ENCODE measurements at places on chromosomes 6 and 20. TPM values are rescaled to one million over a fixed set of nuclear protein-coding genes. Genes with fewer than 3 reads are reported as not detected.

- no peak for DNase-seq
These were observed 215.7 kb downstream of the SLC35F1 start for GRCh38 chr6:118122801-118123200.

DNA sequence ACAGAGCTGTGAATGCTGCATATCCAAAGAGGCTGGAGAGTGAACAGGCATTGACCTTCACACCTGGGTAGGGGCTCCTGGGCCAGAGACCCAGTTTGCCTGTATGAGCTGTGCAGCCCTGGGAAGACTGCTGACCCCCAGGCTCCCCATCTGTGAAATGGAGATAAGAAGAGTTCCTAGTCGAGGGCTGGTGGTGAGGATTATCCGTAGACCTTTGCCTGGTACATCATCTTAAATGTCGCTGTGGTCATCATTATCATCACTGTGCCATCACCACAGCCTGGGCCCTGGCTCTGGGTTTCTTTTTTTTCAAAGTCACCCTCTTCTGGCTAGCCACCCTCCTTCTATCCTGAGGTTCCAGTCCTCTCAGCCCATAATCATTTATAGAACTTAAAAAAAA lies 12.0 kb downstream of the AGPAT4 start:
- DNase-seq: no peak

- no peak for DNase-seq
These were observed 231.2 kb upstream of the ARID1B start for GRCh38 chr6:156545931-156546330.

GRCh38 chr6:13307508-13307995 lies 20.8 kb downstream of the TBC1D7 start:
- peak; percentile 20 for DNase-seq

- DNase-seq: peak; percentile 47
These were observed 15.1 kb upstream of the EDN1 start for GRCh38 chr6:12275107-12275506.

DNA sequence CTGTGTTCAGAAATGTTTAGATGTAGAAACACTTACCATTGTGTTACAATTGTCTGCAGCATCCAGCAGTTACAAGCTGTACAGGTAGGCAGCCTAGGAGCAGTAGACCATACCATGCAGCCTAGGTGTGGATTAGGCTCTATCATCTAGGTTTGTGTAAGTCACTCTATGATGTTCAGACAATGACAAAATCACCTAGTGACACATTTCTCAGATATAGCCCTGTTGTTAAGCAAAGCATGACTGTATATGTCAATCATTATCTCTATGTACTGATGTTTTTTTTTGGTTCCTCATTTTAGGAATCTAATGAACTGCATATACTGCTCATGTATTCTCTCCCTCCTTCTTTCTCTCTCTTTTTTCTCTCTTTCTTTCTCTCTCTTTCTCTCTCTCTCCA lies 22.2 kb downstream of the CST8 start:
- no peak for DNase-seq

- no peak for DNase-seq
These were observed 69.4 kb upstream of the RNF24 start for GRCh38 chr20:4084721-4085120.

DNA sequence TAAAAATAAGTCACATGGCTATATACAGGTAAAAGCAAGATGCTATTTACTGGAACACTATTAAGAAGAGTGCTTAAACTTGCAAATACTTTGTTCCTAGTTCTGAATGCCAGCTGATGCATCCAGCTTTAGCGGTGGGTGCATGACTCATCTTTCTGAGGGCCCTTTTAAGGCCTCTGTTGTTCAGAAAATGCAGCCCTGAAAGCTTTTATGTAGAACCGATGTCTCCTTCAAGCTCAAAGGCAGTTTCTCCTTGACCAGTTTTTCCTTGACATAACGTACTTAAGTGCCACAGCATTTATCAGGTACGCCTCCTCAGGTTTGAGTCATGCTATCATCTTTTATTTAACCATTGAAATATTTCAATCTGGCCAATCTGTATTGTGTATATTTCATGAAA lies 82.8 kb downstream of the MLIP start:
- peak; percentile 36 for DNase-seq

Gene CCM2L
- total RNA-seq: not detected

Gene IP6K3
- total RNA-seq: 6.8 TPM

Gene FAM83C
- total RNA-seq: 0.24 TPM

Gene MATN4
- total RNA-seq: not detected

Gene NMBR
- not detected for total RNA-seq

Gene ENPP5
- not detected for total RNA-seq
